ENCODE measurements at places on chromosomes 6 and 20.

DNA sequence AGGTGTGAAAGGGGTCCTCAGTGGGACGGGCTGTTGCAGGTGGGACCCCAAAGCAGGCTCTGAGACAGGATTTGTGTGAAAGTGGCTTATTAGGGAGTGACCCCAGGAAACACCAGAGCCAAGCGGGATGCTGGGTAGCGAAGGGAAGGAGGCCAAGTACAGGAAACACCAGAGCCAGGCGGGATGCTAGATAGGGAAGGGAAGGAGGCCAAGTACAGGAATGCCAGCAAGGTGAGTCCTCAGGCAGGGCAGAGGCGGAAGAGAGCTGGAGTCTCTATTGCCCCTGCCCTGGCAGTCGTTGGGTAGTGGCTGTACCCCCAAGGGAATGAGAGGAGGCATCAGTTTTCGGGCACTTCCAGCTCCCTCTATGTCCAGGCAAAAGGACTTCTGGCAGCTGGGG is 30.5 kb upstream of the TGM2 start:
- no peak for DNase-seq

DNA sequence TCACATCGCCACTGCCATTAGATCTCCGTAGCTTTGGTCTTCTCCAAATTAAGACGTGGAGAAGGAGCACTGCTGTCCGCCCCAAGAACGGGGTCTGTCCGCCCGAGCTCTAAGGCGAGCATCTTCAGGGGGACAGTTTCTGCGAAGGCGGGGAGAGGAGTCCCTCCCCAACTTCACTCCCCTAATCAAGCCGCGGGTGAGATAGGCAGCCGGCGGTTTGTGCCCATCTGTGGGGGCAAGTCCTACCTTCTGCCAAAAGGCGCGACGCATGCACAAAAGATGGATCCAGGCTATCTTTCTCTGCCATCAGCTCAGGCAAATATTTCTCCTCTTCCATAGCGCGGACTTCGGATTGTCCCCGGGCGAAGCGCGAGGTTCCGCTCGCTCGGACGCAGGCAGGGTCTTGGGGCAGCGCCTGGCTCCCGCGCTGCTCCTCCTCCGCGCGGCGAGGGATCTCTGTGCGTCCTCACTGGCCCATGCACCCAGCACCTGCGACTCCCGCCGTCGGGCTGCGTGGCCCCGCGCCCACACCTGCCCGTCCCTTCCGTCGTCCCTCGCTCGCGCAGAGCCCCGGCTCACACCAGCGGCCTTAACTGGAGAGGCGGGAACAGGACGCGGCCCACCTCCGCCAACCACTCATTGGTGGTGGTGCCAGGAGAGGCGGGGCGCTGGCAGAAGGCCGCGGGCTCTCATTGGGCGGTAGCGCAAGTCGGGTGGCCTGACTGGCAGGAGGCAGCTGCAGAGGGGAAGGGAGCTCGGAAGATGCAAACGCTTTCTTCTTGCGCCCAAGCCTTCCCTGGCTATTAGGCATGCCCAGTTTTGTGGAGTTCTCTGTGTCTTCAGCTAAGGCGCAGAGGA is at the start of gene KHDRBS2:
TSS of gene KHDRBS2 (minus strand) at position 614 of the 858 bp plus-strand sequence.
- DNase-seq = no peak

DNA sequence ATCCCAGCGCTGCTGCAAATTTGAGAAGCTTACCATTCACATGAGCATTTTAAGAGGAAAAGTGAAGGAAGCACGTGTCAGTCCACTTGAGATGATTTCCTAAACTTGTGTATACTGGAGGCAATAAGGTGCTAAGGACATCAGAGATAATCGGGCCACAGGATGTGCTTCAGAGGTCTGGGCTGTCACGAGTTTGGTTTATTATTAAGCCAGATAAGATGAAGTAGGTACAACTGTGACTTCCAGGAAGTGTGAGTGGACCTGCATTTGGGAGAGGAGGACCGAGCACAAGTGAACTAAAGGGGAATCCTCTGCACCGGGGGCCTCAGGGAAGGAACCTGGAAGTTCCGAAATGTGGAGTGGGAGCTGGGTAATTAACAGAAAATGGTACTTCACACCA is 1.4 kb downstream of the SAMD5 start:
- no peak for DNase-seq

- no peak for DNase-seq
Observed at GRCh38 chr6:6795393-6795792, 206.9 kb downstream of the LY86 start.

DNA sequence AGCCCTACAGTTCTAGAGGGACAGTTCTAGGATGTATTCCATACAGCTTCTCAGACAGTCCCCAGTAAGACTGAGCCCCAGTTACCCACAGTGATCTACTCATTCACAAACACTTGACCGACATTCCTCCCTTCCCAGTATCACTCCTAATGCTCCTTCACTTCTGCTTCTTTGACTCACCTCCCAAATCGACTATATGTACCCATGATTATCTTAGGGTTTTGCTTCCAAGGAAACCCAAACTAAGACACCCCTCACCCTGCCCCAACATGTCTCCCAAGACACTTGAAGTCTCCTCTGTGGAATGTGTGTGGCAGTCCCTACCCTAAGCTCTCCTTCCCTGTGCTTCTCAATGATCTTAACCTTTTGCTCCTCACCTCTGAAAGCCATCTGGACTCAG is 23.6 kb upstream of the TGM6 start:
- no peak for DNase-seq

DNA sequence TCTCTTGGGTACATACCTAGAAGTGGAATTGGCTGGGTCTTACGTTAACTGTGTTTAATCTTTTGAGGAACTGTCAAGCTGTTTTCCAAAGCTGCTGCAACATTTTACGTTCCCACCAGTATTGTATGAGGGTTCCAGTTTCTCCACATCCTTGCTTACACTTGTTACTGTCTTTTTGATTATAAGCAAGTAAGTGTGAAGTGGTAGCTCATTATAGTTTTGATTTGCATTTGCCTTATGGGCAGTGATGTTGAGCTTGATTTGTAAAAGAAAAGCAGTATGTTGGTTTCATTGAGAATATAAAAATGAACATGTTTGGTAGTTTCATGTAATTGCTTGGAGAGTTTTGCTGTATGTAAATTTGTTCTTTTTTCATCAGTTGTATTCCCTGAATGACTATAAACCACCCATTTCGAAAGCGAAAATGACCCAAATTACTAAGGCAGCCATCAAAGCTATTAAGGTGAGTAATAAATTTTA is 40.4 kb downstream of the SCAF8 start:
- DNase-seq = no peak

GRCh38 chr6:158717341-158718330 is 67.8 kb downstream of the SYTL3 start:
- no peak for DNase-seq

DNA sequence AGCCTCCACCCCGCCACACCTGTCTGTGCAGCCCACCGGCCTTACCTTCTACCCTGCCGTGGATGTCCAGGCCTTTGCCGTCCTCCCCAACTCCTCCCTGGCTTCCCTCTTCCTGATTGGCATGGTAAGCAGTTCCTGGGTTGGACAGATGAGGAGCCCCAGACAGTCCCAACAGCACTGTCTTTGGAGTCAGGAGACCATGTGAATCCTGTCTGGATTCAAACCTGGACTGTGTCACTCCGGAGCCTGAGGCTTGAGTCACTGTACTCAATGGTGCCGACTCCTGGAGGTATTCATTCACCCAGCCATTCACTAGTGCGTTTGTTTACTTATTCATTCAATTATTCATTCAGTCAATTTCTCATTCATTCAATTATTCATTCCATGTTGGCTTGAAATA is 20.0 kb upstream of the LBP start:
- no peak for DNase-seq

- DNase-seq = no peak
Observed at GRCh38 chr6:136961848-136962247, 39.7 kb downstream of the SLC35D3 start.

DNA sequence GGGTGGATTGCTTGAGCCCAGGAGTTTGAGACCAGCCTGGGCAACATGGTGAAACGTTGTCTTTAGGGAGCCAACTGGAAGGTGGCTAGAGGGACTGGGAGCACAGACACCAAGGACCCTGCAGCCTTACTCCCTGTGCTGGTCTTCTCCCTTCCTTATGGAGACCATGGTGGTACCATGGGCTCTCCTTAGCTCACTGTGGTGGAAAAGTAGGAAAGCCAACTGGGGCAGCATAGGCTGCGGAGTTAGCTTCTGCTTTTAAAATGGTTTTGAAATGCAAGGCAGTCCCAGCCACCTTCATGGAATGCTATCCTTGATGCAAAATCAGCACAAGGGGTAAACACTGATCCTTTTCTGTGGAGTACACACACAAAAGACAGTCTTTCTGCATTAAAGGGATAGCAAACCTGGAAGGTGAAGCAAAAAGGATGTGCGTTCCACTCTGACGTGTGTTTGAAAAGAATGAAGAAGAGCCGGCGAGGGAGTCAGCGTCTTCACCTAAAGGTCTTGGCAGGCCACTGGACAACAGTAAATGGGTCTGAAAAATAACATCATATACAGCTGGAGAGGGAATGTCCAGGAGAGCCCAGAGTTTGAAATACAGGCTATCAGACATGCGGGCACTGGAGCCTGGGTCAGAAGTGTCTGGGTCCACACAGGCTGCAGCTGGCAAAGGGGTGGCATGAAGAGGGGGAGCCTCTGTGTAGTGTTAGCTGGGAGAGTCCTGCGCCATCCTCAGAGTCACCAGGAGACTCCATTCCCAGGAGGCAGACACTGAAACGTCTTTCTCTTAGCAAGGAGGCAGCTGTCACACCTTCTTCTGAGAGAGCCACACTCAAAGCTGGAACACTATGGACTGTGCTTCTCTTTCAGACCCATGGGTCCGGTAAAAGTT is 58.5 kb downstream of the GPR6 start:
- DNase-seq = no peak

- DNase-seq = no peak
Observed at GRCh38 chr6:52365866-52366540, 4.1 kb downstream of the PAQR8 start.

GRCh38 chr20:61435184-61435822 is 183.2 kb downstream of the CDH4 start:
- DNase-seq = no peak

GRCh38 chr6:5080574-5080973 is 4.6 kb upstream of the PPP1R3G start:
- no peak for DNase-seq

DNA sequence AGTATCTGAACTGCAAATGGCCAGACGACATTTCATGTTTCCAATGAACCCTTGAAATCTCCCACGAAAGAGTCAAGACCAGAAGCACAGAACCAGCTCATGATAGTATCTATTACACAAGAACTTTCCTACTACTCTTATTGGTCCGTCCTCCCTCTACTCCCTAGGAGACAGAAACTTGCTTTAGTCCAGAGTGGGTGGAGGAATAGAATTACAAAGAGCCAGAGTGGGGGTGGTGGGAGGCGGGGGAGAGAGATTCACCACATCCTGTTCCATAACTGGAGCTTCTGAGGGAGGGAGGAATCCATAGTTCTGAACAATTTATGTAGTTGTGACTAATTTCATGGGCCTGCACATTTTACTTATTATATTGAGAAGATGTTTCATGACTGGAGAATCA is 18.5 kb upstream of the WFDC10A start:
- no peak for DNase-seq

All from stimulated activated CD4-positive, alpha-beta T cell treated with anti-CD3 and anti-CD28 coated beads, Interleukin-1b, Interleukin-23, amount 100 ng/mL, for 24 hours (primary cell).